ENCODE measurements at places on chromosomes 5 and 9.

DNA sequence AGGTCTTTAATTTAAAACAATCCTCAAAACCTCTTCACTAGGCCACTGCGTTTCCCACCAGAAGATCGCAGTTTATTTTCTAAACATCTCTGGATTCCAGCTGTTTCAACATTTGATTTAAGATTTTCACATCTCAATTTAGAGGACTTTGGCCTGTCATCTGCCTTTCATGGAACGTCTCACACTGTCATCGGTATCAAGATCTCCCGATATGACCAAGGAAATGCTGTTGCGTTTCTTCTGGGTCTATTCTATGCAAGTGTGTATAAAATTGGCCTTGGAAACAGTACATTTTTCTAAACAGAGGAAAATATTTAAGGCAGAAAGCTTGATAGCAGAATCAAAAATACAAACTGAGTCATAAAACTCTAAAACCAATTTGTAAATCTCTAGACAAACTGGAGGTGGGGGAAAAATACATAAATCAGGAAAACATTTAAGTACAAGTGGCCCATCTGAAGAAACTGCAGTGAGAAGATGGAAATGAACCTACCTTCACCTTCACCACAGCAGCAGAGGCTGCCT is 53.6 kb upstream of the SIMC1 start:
- no peak for DNase-seq

DNA sequence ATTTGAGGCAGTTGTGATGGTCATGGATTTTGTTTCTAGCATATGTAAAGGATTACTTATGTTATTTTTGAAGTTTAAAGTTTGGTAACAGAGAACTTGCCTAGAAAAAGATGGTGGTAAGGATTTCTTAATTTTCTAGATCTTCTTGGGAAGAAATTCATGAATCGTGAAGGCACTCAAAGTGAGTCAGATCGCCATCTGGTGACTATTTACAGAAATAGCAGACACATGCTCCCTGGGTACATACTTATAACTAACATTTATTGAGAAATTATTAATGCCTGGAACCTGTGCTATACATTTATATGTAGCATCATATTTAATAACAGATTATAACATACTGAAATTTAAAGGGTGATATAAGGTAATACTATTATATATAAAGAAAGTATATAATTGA is 299.7 kb downstream of the IZUMO3 start:
- no peak for DNase-seq

DNA sequence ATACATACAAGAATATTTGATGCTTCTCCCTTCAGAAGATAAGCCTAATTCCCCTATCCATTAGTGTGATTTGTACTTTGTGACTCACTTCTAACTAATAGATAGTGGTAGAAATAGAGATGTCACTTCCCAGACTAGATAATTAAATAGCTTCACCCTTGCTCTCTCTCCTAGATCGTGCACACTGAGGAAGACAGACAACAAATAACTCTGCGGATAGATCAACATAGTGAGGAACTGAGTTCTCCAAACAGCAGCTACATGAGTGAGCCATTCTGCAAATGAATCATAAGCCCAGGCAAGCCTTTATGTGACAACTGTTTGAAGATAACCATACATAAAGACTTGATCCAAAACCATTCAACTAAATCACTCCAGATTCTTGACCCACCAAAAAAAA is 1083.4 kb upstream of the C9orf72 start:
- no peak for DNase-seq

GRCh38 chr9:123550797-123551196 is 194.8 kb downstream of the CRB2 start:
- DNase-seq = no peak

DNA sequence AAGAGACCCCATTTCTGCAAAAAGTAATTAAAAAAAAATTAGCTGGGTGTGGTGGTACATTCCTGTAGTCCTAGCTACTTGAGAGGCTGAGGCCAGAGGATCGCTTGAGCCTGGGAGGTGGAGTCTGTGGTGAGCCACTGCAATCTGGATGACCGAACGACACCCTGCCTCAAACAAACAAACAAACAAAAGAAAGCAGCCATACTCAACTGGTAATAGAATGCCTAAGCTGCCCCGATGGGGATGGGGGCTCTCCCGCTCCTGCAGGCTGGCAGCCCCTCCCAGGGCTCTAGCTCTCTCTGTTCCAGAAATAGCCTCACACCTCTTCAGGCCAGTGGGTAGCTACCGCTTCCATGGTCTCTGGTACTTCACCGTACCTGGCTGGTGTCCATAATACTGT is 241.8 kb downstream of the FANCC start:
- no peak for DNase-seq

- no peak for DNase-seq
Observed at GRCh38 chr5:77636641-77637169, 1.8 kb downstream of the OTP start.

- no peak for DNase-seq
Observed at GRCh38 chr9:94780516-94780950, 54.0 kb downstream of the AOPEP start.

GRCh38 chr5:170551076-170551475 is 47.3 kb downstream of the KCNIP1 start:
- DNase-seq = no peak

DNA sequence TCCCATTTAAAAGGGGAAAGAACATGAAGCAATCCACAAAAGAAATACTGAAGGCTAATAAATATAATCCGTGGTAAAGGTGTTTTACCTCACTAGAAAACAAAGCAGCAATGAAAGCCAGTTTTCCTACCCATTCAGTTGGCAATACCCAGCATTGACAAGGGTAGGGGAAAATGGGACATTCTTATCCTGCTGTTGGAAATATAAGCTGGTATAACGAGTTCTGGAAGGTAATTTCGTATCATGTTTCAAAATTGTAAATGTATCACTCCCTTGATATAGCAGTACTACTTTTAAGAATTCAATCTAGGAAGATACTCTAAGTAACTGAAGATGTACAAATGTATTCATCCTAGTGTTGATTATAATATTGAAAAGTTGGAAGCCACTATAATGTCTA is 22.9 kb upstream of the RALGPS1 start:
- DNase-seq = no peak

DNA sequence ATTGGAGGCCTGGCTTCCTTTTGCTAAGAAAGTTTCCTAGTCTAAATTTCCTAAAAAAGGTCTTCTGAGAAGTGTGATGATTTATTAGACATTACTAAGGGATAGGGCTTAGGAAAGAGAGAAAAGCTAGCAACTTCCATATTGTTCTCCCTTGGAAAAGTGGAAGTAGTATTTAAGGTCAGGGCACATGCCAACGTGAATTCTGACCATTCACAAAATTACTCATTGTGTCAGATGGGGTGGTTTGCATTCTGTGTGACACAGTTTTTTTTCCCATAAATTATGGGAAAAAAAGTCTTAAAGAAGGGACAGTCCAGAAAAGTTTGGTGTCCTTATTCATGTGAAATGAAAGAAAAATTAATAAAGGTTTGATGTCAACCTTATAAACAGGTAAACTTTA is 110.0 kb upstream of the ARRDC3 start:
- no peak for DNase-seq

GRCh38 chr9:114150608-114151007 is 4.7 kb upstream of the COL27A1 start:
- DNase-seq = no peak

DNA sequence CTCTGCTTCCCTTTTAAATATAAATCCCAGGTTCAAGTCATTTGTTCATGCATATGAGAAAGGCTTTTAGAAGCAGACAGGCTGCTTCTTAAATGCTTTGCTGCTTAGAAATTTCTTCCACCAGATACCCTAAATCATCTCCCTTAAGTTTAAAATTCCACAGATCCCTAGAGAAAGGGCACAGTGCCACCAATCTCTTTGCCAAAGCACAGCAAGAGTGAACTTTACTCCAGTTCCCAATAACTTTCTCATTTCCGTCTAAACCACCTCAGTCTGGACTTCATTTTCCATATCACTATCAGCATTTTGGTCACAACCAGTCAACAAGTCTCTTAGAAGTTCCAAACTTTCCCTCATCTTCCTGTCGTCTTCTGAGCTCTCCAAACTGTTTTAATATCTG is 679.8 kb upstream of the FTMT start:
- no peak for DNase-seq

- DNase-seq = no peak
Observed at GRCh38 chr9:130746434-130747212, 53.0 kb downstream of the EXOSC2 start.

Data from stimulated activated CD8-positive, alpha-beta memory T cell treated with anti-CD3 and anti-CD28 coated beads, Interleukin-4, amount 100 ng/mL, for 1 hour (primary cell).